ENCODE measurements at places on chromosomes 1 and 21. TPM values are rescaled to one million over a fixed set of nuclear protein-coding genes. Genes with fewer than 3 reads are reported as not detected.
A peak's percentile ranks its signal among the peaks of the same experiment; 100 is the strongest.

CCDC181 gene
- 7.3 TPM for total RNA-seq

SPRR2B gene
- total RNA-seq = not detected

IFNAR2 gene
- 17.4 TPM for total RNA-seq

RNF186 gene
- total RNA-seq = not detected

GPR25 gene
- total RNA-seq = not detected

DAB1 gene
- total RNA-seq = 4.8 TPM

FCRL2 gene
- total RNA-seq = not detected

S100A7 gene
- not detected for total RNA-seq

SLC45A1 gene
- 0.60 TPM for total RNA-seq

DNA sequence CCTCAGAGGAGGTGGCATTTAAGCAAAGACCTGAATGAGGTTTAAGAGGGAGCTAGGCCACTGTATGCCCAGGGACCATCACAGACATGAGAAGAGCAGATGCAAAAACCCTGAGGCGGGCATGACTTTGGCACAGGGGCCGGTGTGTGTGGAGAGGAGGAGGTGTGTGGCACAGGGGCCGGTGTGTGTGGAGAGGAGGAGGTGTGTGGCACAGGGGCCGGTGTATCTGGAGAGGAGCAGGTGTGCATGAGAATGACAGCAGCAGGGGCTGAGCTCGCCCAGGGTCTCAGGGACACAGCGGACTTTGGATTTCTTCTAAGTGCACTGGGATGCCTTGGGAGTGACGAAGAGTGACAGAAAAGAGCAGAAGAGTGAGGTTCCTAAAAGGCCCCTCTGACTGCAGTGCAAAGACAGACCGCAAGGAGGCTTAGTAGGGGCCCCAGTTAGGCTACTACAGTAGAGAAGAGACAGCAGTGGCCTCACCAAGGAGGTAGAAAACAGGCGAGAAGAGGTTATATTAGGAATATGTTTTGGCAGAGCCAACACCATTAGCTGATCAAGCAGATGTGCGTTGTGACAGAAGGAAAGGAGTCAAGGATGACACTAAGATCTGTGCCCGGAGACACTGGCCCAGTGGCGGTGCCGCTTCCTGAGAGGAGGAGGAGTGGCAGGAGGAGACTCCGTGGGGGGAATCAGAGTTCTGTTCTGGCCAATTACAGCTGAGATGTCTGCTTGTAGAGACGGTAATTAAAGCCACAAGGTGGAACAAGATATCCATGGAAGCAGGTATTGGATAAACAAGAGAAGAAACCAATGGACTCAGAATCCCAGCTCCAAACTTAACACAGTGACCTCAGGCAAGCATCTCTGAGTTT, 18.4 kb downstream of the ZBTB17 start:
- no peaks in the 10 kb centered on the region for H3K27me3 ChIP-seq
- DNase-seq = no peak
- peak overlapping the region; percentile 79 for H3K27ac ChIP-seq
- peaks cover 17% of the 10 kb centered on the region for H3K4me1 ChIP-seq

DNA sequence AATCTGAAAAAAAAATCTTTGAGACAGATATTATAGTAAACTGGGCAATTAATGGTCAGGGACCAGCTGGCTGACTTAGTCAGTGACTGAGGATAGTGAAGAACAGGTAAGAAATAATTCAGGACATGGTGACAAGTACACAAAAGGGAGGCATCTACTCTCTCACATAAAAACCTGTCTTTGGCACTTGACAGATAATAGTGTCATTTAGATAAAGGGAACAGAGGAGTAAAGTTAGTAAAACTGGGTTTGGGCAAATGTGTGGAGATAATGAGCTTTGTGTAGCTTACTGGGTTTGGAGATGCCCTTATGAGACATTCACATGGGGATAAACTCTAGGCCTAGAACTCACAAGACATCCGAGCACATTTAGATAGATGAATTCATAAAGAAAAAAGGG, 4.0 kb downstream of the SSX2IP start:
- no peaks in the 10 kb centered on the region for H3K27me3 ChIP-seq
- DNase-seq = no peak
- no peak overlapping the region for H3K4me3 ChIP-seq
- peaks cover 5% of the 10 kb centered on the region for H3K36me3 ChIP-seq
- peaks cover 26% of the 10 kb centered on the region for H3K4me1 ChIP-seq

GRCh38 chr1:193697115-193697762, 510.8 kb upstream of the B3GALT2 start:
- H3K27me3 ChIP-seq = no peaks in the 10 kb centered on the region
- no peak overlapping the region for H3K27ac ChIP-seq
- H3K4me3 ChIP-seq = no peak overlapping the region
- peaks cover 15% of the 10 kb centered on the region for H3K4me1 ChIP-seq

DNA sequence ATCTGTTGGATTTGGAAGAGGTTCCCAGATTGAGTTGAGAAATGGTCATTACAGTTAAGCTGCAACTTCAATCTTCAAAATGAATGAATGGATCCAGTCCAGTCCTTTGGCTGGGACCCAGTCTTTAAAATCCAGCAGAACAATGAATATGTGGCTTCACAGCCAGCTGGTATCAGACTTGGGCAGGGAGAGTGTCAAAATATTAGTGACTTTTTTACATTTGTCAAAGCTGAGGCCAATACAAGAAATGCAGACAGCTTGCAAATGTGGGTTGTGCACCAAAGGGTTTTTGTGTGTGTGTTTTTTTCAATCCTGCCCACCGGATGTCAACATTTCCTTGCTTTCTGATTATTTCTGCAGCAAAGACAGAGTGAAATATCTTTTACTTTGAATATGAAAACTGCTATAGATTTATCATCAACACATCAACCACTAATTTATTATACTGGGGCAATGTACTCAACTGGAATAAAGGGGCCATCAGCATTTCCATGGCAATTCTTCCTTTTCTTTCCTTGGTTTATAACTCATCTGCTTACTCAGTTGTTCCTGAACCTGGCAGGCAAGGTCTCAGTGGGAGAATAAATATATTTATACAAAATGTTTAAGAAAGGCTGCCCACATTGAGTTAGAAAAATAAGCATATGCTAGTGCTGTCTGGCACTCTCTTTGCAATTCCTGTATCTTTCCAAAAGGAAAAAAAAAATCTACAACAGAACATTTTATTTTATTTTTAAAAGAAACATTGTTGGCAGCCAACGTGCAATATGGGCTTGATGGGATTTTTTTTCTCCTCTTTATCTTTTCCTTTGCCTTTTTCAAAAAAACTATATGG, 491.6 kb upstream of the C1orf87 start:
- no peak for DNase-seq
- H3K4me3 ChIP-seq = no peak overlapping the region
- H3K27ac ChIP-seq = no peak overlapping the region

- peaks cover 20% of the 10 kb centered on the region for H3K4me1 ChIP-seq
- peaks cover 98% of the 10 kb centered on the region for H3K27me3 ChIP-seq
- H3K4me3 ChIP-seq = peak overlapping the region; percentile 67
Measured at GRCh38 chr1:170663404-170664092, 383 bp upstream of the PRRX1 start.

DNA sequence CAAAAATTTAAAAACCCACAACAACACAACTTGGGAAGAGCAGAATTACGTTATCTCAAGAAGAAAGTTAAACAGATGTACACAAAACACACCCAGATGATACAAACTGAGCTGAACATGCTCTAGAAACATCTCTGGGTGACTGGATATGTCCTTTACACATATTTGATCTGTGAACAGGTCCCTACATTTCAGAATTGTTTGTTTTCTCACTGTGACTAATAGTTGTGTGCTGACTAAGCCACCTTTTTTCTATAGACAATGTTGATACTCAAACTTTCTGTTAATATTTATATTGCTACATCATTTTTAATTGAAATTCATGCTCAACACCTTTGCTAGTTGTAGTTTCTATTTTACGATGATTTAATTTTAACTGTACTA, 1.0 kb upstream of the F11R start:
- peak overlapping the region; percentile 99 for H3K27ac ChIP-seq
- H3K4me3 ChIP-seq = peak overlapping the region; percentile 86
- H3K4me1 ChIP-seq = peaks cover 36% of the 10 kb centered on the region
- no peaks in the 10 kb centered on the region for H3K27me3 ChIP-seq
- peaks cover 3% of the 10 kb centered on the region for H3K36me3 ChIP-seq

DNA sequence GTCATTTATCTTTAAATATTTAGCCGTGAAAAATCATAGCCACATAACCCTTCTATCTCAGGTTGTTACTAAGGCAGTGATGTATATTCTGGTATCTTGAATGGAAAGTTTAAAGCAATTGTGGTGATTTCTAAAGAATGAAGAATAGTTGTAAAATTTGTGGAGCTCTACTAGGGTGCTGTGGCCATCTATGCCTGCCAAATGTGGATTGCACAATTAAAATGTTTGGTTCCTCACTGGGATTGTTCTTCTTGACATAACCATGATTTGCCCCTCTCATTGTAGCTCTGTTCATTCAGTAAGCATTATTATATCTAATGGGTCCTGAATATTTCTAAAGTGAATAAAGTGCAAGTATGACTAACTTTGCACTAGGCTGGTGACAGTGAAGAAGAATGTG, 50.1 kb downstream of the AK4 start:
- no peak overlapping the region for H3K27ac ChIP-seq
- H3K27me3 ChIP-seq = no peaks in the 10 kb centered on the region
- H3K36me3 ChIP-seq = peaks cover 3% of the 10 kb centered on the region
- no peak for DNase-seq
- H3K4me1 ChIP-seq = peaks cover 10% of the 10 kb centered on the region

DNA sequence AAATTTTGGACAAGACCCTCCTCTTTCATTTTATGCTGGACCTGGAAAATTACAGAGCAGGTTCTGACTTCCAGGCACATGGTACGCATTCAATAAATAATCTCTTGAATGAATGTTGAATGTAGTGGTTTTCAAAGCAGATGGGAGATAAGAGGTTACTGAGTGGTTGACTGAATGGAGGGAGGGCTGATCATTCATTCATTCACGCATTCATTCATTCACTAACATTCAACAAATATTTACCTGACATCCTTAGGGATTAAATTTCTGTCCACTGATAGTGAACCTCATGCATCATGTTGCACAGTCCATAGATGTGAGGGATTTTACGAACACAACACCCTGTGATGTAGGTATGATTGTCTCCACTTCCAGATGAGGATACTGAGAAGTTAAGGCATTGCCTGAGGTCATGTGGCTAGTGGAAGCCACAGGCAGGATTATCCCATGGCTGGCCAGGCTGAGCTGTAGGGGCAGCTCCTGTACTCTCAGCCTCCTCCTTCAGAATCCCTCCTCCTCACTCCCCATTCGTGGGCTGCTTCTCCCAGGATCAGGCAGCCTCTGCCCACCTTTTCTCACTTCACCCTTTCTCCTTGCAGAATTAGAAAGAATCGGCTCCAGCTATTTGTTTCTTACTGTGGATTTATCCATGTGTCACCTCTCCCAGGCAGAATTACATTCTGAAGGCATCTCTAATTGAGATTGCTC, 48.4 kb upstream of the ATP5PO start:
- H3K36me3 ChIP-seq = peaks cover 14% of the 10 kb centered on the region
- H3K27ac ChIP-seq = no peak overlapping the region
- peaks cover 2% of the 10 kb centered on the region for H3K27me3 ChIP-seq

DNA sequence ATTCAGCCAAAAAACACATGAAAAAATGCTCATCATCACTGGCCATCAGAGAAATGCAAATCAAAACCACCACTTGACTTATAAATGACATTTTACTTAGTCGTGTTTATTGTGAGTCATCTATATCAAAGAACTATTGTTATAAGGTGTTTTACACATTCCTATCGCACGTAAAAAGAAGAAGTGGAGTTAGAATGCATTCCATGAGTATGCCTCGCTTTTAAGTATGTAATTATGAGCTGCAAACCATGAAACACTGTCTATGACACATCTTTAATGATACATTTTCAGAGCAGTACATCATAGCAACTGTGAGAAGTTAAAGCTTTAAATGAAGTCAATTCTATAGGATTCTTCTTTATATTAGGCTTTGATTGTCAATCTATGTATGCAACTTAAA, 614.3 kb upstream of the ADAMTS5 start:
- H3K27ac ChIP-seq = no peak overlapping the region
- no peak overlapping the region for H3K4me3 ChIP-seq
- H3K4me1 ChIP-seq = no peaks in the 10 kb centered on the region
- H3K27me3 ChIP-seq = no peaks in the 10 kb centered on the region

DNA sequence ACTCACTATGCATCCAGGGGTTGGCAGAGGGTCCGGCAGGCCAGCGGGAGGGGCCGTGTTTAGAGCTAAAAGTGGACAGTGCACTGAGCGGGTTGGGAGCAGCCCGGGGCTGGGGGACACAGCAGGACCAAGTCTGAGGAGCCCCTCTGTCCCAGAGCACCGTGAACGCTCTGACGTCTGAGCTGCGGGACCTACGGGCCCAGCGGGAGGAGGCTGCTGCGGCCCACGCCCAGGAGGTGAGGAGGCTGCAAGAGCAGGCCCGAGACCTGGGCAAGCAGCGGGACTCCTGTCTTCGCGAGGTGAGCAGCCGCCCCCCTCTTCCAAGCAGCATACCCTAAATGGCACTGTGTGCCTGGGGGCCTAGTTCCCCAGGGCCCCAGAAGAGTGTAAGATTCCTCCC, 25.8 kb downstream of the MFAP2 start:
- no peaks in the 10 kb centered on the region for H3K27me3 ChIP-seq
- DNase-seq = no peak
- no peaks in the 10 kb centered on the region for H3K4me1 ChIP-seq
- no peaks in the 10 kb centered on the region for H3K36me3 ChIP-seq
- no peak overlapping the region for H3K27ac ChIP-seq

DNA sequence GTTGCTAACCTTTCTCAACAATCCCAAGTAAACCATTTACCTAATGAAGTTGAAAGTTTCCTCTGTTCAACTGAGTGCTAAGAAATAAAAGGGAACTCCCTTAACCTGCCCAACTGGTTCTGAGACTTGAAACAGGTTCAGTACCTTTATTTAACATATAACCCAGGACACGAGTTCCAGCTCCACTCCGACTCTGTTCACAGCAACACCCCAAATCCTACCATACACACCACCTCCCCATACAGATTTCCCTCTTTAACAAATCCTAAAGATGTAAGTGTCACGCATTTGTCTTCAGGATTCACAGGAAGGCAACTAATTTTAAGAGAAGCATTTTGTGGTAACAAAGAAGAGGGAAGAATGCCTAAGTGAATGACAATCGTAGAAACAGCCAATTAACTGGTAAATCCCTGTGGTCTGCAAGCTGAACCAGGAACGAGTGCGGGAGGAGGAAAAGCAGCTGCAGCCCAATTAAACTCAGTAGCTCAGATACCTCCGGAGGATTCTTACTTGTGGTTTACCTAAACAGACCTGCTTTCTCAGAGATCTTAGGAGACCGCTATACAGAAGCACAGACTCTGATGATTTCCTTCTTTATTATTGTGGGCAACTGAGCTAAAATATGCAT, 134.5 kb upstream of the MAGI3 start:
- peak overlapping the region; percentile 60 for H3K4me3 ChIP-seq

- H3K4me1 ChIP-seq = peaks cover 8% of the 10 kb centered on the region
- H3K36me3 ChIP-seq = no peaks in the 10 kb centered on the region
- no peak overlapping the region for H3K4me3 ChIP-seq
- no peak overlapping the region for H3K27ac ChIP-seq
- DNase-seq = peak; percentile 41
- H3K27me3 ChIP-seq = peaks cover 18% of the 10 kb centered on the region
Measured at GRCh38 chr1:87953732-87954344, 625.2 kb downstream of the LMO4 start.

DNA sequence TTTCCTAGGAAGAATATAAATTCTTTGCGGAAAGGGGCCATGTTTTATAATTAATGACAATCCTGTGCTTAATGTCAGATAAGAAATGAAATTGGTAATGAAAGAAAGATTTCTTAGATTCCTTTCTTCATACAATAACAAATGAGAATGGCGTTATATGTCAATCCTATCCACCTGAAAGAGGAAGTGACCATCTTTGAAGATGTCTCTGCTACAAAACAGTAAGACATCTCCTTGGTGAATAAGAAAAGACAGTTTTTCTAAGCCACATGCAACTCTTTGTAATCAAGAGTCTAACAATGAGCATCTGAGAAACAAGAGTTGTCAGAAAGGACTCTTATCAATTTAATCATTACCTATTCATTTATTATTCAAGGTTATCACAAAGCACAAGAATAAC, 286.0 kb downstream of the VAV3 start:
- no peak overlapping the region for H3K27ac ChIP-seq
- H3K4me1 ChIP-seq = peaks cover 16% of the 10 kb centered on the region
- no peak overlapping the region for H3K4me3 ChIP-seq
- DNase-seq = no peak
- no peaks in the 10 kb centered on the region for H3K36me3 ChIP-seq

Measured in progenitor cell of endocrine pancreas (in vitro differentiated cells).